ENCODE measurements at places on chromosomes 13 and 19. TPM values are rescaled to one million over a fixed set of nuclear protein-coding genes. Genes with fewer than 3 reads are reported as not detected.

GRCh38 chr19:1232652-1233072 is 5.1 kb downstream of the CBARP start:
- no peak for DNase-seq

DNA sequence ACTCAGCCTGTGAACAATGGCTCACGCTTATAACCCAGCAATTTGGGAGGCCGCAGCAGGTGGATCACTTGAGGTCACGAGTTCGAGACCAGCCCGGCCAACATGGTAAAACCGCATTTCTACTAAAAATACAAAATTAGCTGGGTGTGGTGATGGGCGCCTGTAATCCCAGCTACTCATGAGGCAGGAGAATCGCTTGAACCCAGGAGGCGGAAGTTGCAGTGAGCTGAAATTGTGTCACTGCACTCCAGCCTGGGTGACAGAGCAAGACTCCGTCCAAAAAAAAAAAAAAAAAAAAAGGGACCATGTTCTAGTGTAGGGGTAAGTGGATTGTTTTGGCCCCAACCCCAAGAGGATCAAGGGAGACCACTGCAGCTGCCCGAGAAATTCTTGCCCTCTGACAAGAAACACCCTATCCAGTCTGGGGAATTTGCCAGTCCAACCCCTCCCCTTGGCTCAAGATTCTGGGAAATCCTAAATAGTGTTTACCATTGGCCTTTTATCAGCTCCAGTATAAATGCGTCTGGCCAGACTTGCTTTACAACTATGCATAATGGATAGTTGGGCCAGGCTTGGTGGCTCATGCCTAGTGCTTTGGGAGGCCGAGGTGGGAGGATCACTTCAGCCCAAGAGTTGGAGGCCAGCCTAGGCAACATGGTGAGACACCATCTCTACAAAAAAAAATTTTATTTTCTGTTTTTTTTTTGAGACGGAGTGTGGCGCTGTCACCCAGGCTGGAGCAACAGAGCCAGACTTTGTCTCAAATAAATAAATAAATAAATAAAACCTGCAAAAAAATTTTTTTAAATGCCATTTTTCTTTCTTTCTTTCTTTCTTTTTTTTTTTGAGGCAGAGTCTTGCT is 5.1 kb upstream of the DHDH start:
- no peak for DNase-seq

- no peak for DNase-seq
Observed at GRCh38 chr13:51950722-51951121, 60.5 kb downstream of the ATP7B start.

DNA sequence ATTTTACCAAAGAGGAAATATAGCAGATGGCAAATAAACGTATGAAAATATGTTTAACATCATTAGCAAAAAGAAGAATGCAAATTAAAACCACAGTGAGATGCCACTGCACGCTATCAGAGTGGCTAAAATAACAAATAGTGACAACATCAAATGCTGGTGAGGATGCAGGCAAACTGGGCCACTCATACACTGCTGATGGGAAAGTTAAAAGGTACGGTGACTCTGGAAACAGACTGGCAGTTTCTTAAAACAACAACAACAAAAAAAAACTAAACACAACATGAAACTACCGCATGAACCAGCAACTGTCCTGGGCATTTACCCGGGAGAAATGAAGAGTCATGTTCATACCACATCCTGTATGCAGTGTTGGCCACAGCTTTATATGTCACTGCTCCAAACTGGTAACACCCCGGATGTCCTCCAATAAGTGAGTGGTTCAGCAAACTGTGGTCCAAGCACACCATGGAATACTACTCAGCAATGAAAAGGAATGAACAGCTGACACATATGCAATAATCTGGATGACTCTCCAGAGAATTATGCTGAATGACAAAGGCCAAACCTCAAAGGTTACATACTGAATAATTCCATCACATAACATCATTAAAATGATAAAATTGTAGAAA is 22.3 kb downstream of the EPS15L1 start:
- no peak for DNase-seq

- no peak for DNase-seq
Observed at GRCh38 chr13:29230299-29230845, 365.1 kb downstream of the SLC7A1 start.

- no peak for DNase-seq
Observed at GRCh38 chr19:38842439-38843174, 7.2 kb downstream of the HNRNPL start.

- DNase-seq, result no peak
Observed at GRCh38 chr13:73129023-73129422, 70.2 kb downstream of the KLF5 start.

DNA sequence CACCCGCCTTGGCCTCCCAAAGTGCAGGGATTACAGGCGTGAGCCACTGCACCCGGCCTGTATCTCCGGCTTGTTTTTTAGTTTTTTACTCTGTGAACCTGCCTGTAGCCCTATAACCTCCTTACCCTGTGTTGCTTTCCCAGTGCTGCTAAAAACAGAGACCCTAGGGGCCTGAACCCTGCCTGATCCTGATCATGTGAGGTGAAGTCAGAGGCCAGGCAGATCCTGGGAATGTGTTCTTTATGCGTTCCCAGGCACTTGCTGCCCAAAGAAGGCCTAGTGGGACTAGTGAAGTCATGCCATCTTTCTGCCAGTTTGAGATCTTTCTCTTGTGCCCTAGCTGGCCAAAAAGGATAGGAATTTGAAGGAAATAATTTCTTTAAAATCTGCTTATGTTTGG is 4.6 kb downstream of the UBA2 start:
- no peak for DNase-seq

DNA sequence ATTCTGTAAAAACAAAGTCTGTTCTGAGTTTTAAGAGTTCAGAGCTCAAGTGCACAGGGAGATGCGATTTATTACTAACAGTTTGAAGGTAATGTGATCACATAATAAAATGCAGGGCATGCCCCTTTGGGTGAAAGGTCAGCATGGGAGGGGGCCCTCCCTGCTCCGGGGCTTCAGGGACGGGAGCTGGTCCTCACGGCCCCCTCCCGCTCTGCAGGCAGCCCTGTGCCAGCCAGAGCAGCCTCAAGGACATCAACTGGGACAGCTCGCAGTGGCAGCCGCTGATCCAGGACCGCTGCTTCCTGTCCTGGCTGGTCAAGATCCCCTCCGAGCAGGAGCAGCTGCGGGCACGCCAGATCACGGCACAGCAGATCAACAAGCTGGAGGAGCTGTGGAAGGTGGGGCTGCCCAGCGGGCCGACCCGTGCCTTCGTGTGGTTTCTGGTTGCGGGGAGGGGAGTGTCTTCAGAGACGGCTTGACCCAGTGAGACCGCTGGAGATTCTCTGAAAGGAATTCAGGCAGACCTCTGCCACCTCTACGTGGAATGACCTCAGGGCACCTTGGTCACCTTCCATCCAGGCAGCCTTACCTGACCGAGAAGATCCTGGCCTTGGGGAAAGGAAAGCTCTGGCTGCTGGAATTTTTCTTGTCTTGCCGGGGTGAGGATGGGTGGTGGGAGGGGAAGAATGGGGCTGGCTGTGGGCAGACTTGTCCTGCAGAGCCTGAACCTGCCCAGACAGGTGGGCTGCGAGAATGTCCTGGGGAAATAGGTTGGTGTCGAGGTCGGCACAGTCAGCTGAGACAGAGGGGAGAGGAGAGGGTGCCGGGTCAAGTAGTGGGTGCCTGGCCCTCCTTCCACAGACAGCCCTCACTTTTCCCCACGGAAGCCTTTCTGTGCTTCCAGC is 19.0 kb downstream of the UPF1 start:
- peak; percentile 72 for DNase-seq

DNA sequence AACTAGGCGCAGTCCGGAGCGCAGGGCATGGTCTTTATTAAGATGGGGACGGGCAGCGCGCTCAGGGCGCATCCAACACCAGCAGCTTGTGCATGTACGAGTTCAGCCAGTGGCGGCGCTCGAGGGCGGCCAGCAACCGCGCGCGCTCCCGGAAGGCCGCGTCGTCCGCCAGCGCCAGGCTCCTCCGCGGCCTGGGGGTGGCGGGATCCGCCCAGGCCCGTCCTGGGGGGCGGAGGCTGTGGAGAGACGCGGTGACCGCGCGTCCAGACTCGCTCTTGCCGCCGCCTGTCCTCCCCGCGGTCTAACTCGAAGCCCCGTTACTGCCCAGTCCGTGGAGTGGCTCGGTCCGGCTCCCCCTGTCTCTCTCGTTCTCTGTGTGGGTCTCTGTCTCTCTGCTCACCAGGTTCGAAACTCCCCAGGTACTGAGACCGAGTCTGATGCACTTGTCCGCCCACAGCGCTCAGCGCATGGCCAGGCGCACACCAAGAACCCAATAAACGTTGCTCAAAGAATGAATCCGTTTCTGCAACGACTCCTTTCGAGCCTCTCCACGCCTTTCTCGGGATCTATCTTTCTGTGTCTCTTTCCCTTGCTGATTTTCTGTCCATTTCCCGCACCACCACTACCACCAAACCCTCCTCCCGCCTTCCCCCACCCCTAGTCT is 702 bp downstream of the PTH2 start:
- no peak for DNase-seq

GRCh38 chr19:38656171-38656981 is 8.9 kb downstream of the ACTN4 start:
- peak; percentile 81 for DNase-seq

- no peak for DNase-seq
Observed at GRCh38 chr13:99157046-99157445, 43.6 kb upstream of the UBAC2 start.

GRCh38 chr19:3506384-3507340 is 551 bp downstream of the FZR1 start:
- no peak for DNase-seq

- DNase-seq, result no peak
Observed at GRCh38 chr13:97004096-97004876, 10.0 kb upstream of the OXGR1 start.

- DNase-seq, result no peak
Observed at GRCh38 chr19:801861-802497, 4.7 kb downstream of the PTBP1 start.

Gene FGF22
- total RNA-seq, result not detected

Gene EXOC3L2
- 0.27 TPM for total RNA-seq

Gene LRRC63
- not detected for total RNA-seq

Gene BRME1
- total RNA-seq, result 0.68 TPM

Gene KLK12
- total RNA-seq, result not detected

Gene PSG1
- total RNA-seq, result not detected

Gene C19orf73
- total RNA-seq, result 0.71 TPM

Gene FBXO17
- total RNA-seq, result 13.4 TPM

Gene ZNF560
- 0.34 TPM for total RNA-seq

Measured in foreskin keratinocyte (primary cell).